ENCODE measurements at places on chromosomes 11 and 22. TPM values are rescaled to one million over a fixed set of nuclear protein-coding genes. Genes with fewer than 3 reads are reported as not detected.

DNA sequence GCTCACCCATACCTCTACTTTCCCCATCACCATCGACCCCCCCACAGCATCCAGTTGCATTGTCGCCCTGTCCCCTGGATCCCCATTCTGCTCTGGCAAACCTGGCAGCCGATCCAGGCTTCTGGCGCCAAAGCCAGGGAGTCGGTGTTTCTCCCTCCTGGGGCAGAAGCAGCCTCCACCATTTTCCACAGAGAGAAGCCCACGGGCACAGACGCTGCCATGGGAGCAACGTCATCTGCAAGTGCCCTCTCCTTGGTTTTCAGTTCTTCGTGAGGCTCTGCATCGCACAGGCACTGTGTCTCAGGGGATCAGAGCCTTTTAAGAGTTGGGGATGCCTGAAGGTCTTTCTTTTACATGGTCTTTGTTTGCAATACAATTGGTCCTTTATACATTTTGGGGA lies 2.3 kb downstream of the YPEL4 start:
- H3K4me1 ChIP-seq, result peaks cover 42% of the 10 kb centered on the region
- H3K27me3 ChIP-seq, result peaks cover 65% of the 10 kb centered on the region
- no peaks in the 10 kb centered on the region for H3K36me3 ChIP-seq
- H3K27ac ChIP-seq, result no peak overlapping the region
- no peak for DNase-seq

DNA sequence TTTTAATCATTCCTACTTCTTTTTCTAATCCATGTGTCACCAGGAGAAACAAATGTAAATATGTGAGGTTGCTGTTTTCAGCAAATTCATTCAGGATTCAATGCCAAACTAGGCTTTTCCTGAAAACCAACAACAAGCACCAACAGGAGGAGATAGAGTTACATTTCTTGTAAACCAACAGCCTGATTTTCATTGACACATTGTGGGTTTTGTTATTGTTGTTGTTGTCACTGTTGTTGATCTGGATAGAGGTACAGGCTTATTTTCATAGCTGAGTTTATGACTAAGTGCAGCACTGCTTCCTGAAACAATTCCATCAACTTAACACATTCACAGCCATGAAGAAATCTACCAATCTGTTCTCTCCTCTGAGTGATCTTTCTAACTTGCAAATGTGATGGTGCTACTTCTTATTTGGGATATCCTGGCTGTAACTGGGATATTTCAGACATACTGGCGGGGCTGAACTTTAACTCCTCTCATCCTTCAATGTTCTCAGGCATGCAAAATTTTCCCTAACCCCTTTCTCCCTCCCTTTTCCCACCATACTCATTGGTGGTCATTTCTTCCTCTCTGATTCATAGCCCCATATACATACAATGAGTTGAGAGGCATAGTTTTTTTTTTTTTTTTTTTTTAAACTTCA lies 65.5 kb downstream of the ME3 start:
- H3K27ac ChIP-seq, result no peak overlapping the region
- no peaks in the 10 kb centered on the region for H3K4me1 ChIP-seq
- no peak overlapping the region for H3K4me3 ChIP-seq
- no peak for DNase-seq
- peaks cover 11% of the 10 kb centered on the region for H3K27me3 ChIP-seq

Gene CNIH2
- total RNA-seq, result 2.1 TPM

Gene TMEM191C
- total RNA-seq, result 0.48 TPM

DNA sequence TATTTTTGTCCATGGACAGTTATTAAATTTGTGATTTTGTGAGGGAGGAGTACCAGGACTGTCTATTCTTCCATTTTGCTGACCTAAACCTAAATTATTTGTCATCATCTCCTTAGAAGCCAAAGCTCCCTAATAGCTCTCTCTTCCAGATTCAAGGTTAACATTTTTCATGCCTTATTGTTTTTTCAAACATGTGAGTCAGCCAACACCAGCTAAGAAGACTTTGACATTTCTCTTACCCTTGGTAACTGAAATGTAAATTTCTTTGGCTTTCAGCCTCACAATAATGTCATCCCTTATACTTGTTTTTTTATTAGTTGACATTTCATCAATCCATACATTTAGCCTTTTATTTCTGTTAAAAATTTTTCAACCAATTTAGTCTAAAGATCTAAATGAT lies 19.2 kb downstream of the OR52E1 start:
- no peaks in the 10 kb centered on the region for H3K36me3 ChIP-seq
- no peaks in the 10 kb centered on the region for H3K27me3 ChIP-seq
- no peaks in the 10 kb centered on the region for H3K4me1 ChIP-seq
- no peak for DNase-seq

Gene ARHGAP20
- 0.05 TPM for total RNA-seq

Data from activated CD4-positive, alpha-beta memory T cell treated with anti-CD3 and anti-CD28 coated beads, Interleukin-2, amount 10 ng/mL, durations not matched to agents 7 days and 5 days (primary cell).